Mononuclear cell (primary cell): ENCODE measurements at places on chromosomes 11 and 22. TPM values are rescaled to one million over a fixed set of nuclear protein-coding genes. Genes with fewer than 3 reads are reported as not detected.

Gene TBX10
- not detected for total RNA-seq

Gene GTSE1
- total RNA-seq, result 0.52 TPM

Gene TIGD3
- total RNA-seq, result 0.42 TPM

Gene CD248
- 1.5 TPM for total RNA-seq

Gene UBQLN3
- total RNA-seq, result 0.21 TPM

Gene XKR3
- total RNA-seq, result not detected

Gene C1QTNF5
- total RNA-seq, result not detected

Gene CTTN
- total RNA-seq, result 16.5 TPM
